ENCODE measurements at places on chromosomes 16 and 17.

- DNase-seq = no peak
Observed at GRCh38 chr17:44188576-44189403, 2.0 kb downstream of the TMUB2 start.

GRCh38 chr17:66930933-66931332, 33.6 kb upstream of the CACNG4 start:
- DNase-seq = no peak

DNA sequence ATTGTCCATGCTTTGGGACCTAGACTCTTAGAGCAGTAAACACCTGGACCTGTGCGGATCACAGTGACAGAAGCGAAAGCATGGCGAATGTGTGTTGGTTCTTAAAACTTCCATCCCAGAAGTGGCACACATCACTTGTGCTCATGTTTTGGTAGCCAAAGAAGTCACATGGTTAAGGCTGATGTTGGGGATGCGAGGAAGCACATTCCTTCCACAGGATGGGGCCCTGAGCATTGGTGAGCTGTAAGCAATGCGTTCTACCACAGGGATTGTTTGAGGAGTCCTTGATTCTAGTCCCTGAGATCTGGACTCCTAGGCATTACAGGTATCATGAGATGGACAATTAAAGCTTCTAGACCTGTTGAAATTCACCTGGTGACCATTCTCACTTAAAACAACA, 375.9 kb downstream of the UTP18 start:
- DNase-seq = no peak

DNA sequence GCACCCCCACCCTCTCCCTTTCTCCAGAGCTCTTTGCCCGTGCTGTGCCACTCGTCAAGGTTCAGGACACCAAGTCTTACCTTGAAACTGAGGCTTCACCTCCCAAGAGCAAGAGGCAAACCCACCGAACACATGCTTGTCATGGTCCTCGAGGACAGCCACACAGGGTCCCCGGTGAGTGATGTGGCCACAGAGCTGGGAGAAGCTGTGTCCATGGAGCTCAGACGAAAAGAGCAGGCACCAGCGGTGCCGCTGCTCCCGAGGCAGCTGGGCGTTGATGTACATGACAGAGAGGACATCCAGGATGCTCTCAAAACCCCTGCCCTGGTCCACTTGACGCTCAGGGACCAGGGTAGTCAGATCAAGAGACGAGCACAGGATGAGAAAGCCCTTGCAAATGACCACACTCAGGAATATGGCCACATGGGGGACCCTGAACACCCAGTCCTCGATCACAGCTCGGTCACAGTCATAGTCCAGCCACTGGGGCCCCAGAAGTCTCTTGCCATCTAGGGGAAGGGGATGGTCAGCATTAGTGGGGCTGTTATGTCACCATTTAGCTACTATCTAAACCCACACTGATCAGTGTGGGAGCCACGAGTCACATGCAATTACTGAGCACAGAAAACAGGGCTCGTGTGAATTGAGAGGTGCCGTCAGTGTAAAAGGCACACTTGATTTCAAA, 17.8 kb downstream of the MEAK7 start:
- DNase-seq = no peak

DNA sequence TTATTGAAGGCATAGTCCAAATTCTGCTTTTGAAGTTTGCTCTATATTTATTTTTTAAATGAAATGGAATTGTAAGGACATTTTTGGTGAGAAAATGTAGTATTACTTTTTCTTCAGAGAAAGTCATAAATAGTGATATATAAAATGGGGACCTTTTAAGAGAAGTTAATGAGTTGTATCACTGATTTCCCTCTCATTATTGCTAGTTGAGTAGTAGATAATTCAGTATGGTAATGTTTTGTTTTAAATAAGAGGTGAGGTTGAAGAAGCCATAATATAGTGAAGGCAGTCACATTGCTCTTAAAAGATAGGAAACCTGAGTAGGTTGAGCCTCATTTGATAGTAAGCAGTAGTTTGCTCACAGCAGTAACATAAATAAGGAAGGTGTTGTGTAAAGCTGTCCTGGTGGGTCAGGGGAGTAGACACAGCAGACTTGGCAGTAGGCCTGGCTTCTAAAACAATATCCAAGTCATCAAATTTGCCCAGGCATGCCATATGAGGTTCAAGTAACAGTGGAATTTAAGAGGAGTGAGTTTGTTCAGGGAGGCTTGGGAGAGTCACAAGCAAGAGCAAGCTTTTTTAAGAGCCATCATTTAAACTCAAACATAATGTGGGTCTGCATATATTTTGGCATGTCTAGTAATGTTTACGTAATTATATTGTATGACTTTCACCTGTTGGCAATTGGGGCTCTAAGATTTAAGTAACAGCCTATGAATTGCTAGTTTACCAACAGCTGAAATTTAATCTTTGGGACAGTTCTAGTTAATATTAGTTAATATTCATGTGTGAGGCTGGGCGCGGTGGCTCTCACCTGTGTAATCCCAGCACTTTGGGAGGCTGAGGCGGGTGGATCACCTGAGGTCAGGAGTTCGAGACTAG, 6.5 kb downstream of the NFATC3 start:
- no peak for DNase-seq

- DNase-seq = no peak
Observed at GRCh38 chr16:78137782-78138616, 38.5 kb downstream of the WWOX start.

GRCh38 chr17:44200478-44201155, 933 bp upstream of the ATXN7L3 start:
- no peak for DNase-seq

DNA sequence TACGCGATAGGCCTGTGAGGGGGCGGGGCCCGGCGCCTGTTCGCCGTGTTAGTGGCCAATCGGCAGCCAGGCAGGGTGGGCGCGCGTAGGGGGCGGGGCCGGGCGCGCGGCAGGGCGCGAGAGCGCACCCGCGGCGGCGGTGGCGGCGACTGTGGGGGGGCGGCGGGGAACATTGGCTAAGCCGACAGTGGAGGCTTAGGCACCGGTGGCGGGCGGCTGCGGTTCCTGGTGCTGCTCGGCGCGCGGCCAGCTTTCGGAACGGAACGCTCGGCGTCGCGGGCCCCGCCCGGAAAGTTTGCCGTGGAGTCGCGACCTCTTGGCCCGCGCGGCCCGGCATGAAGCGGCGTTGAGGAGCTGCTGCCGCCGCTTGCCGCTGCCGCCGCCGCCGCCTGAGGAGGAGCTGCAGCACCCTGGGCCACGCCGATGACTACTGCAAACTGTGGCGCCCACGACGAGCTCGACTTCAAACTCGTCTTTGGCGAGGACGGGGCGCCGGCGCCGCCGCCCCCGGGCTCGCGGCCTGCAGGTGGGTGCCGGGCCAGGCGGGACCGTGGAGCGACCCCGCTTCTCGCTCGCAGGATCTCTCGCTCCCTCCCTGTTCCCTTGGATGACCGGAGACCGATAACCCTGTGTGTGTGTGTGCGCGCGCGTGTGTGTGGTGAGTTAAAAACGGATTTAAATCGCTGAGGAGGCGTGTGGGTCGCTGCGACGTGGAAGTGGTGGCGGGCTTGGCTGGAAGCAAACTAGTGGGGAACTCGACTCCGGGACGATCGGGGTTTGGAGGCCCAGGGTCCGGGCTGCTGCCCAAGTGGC, at the start of gene NFATC3:
NFATC3 (plus strand) TSS at position 112 of the 813 bp plus-strand sequence; CDS start at position 424, 312 bp downstream.
- peak; percentile 94 for DNase-seq

DNA sequence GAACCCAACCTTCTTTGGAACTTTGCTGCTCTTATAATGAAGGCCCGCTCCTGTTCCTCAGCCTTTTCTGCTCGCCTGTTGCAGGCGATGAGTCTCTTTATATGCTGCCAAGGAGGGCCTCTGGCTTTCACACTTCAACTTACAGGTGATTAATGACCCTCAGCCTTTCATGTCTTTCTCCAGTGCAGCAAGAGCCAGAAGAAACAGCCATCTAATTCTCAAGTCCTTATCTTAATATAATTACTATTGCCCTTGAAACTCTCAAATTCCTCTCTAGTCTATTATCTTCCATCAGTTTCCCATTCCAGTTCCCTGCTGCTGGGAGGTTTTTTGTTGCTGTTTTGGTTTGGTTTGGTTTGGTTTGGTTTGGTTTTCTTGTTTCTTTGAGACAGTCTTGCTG, 121.8 kb upstream of the MED13 start:
- DNase-seq = no peak

- no peak for DNase-seq
Observed at GRCh38 chr17:81987161-81987770, 9.8 kb downstream of the ASPSCR1 start.

GRCh38 chr17:82272495-82273326, 789 bp downstream of the CSNK1D start:
- no peak for DNase-seq

- DNase-seq = no peak
Observed at GRCh38 chr16:392450-393030, 4.5 kb upstream of the NME4 start.

GRCh38 chr16:86232496-86232895, 277.8 kb upstream of the FOXF1 start:
- no peak for DNase-seq

- no peak for DNase-seq
Observed at GRCh38 chr17:41973408-41973811, 6.8 kb downstream of the CNP start.

- DNase-seq = no peak
Observed at GRCh38 chr16:2005646-2006045, 4.0 kb downstream of the ZNF598 start.

DNA sequence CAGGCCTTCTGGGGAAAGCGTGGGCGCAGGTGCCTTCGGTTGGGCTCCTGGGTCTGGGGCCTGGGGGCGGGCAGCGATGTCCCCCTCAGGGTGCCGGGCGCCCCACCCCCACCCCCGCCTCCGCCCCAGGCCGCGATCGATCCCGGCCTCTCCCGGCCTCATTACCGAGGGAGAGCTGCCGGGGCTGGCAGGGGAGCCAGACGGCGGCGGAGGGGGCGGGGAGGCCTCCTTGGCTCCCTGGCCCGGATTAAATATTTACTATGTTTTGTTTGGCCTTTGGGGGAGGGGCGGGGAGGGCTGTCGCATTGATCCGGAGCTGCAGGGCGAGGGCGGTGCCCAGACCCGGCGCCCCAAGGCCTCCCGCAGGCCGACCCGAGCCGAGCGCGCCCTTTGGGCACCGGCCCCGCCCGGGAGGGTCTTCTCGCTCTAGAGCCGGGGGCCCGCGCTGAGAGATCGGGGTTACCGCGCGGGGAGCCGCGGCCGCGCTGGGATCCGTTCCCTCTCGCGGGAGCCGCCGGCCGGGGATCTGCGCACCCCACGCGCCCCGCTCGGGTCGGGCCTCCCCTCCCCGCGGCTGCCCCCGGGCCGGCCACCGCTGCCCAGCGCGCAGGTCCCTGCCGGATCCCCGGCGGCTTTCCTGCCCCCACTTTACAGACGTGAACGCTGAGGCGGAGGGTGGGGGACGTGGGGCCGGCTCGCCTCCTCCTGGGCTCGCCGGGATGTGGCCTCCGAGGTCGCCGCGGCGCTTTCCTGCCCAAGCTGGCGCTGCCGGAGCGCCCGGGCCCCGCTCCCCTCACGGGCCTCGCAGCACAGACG, 27.0 kb downstream of the RTN4RL1 start:
- DNase-seq = no peak

DNA sequence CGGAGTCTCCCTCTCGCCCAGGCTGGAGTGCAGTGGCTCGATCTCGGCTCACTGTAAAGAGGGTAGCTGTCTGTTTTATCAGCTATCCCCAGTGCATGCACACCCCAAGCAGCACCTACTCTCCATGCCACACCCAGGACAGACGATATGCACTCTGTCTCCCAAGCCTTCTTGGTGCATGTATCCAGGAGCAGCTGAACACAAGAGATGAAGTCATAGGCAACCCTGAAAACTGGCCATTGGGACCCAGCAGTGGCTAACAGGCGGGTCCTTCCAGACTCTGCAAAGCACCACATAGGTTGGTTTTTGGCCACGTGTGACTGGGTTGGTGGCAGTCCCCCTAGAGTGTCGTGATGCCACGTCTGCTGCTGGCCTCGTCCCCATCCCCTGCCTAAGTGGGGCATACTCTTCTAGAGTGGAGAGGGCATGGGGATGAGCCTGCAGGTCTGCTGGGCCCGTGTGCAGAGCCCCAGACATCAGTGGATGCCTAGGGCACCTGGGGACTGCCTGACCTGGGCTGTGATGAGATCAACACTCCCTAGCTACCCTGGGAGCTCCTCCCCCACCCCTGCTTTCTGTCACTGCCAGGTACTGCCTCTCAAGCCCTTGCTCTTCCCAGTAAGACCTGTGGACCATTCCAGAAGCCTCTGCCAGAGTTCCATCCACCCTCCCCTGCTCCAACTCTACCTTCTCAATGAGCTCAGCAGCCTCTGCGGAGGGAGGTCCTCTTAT, 9.3 kb downstream of the PDE6G start:
- no peak for DNase-seq

- no peak for DNase-seq
Observed at GRCh38 chr16:15950161-15950854, 892 bp downstream of the ABCC1 start.

- DNase-seq = no peak
Observed at GRCh38 chr17:17808706-17809432, 27.9 kb downstream of the SREBF1 start.

- DNase-seq = no peak
Observed at GRCh38 chr17:75447951-75448856, 8.2 kb upstream of the TMEM94 start.

- no peak for DNase-seq
Observed at GRCh38 chr17:45342871-45343526, 26.2 kb upstream of the MAP3K14 start.

- no peak for DNase-seq
Observed at GRCh38 chr16:86881861-86882273, 303.5 kb downstream of the FOXL1 start.

GRCh38 chr16:28617874-28618273, 8.0 kb upstream of the SULT1A1 start:
- DNase-seq = no peak

DNA sequence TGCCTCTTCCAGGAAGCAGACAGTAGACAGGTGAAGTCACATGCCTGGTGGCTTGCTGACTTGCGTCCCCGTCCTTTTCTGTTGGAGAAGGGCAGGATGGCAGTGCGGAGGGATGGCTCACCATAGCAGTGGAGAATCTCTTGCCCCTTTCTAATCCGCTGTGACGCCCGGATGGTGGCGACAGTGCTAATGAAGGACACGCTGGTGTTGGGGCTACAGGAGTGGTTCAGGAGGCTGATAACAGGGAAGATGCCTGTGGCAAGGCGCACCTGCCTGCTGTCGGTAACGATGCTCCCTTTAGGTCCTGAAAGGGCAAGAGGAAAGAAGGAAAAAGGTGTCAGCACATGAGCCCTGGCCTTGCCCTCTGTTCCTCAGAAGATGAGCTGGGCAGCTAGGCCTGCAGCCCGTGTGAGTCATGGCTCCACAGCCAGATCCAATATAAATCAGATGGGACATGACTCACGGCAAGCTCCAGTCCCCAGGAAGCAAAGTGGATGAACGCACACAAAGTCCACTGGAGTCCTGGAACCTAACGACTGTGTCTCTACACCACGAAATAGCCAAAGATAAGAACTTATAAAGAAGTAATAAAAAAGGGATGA, 25.5 kb downstream of the SERPINF1 start:
- peak; percentile 58 for DNase-seq
